ENCODE measurements at places on chromosomes 7 and 10.

GRCh38 chr10:53786236-53786900 is 1013.8 kb upstream of the MBL2 start:
- DNase-seq: no peak

DNA sequence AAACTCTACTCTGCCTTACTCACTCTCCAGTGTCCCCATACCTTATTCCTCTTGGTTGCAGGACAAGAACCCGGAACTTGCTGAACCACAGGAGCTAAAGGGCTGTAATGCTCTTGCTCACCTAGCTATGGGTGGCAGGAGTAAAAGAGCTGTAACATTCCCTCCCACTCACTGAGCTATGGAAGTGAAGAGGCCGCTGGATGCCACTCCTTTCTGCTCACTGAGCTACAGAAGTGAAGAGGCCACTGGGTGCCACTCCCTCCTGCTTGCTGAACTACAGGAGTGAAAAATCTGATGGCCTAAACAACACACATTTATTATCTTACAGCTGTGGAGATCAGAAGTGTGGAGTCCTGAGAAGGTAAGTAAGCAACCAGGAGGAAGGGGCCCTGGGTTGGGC is 17.5 kb downstream of the MRPS24 start:
- no peak for DNase-seq

DNA sequence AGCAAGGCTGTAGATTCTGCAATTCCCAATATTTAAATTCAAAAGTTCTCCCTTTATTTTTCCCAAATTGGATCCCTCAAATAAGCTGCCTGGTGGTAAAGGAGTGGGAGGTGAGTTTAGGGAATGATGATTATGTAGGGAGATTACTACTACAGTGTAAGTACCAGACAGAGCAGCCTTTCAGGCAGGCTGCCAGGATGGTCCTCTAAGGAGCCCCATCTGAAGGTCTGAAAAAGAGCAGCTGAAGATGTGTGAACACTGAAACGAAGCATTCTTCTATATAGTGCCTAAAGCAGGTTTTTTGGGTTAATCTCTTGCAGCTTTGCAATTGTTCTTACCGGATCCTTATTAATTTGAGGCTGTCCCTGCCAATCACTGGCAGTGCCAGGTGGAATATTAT is 84.7 kb downstream of the CREB5 start:
- DNase-seq: no peak

GRCh38 chr10:124739986-124740368 is 4.2 kb downstream of the FAM53B start:
- no peak for DNase-seq

DNA sequence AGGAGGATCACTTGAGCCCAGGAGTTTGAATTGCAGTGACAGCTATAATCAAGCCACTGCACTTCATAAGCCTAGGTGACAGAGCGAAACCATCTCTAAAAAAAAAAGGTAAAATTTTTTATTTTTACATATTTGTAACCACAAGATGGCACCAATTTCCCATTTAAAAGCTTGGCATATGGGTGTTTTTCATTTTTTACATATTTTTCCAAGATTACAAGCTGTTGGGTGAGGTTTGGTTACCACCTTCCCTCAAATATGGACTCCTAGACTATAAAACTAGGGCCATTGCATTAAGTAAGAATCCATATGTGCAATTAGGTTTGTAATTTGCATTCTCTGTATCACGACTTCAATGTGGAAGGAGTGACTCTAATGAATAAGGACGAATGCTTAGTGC is 129.3 kb upstream of the ACBD5 start:
- DNase-seq: no peak

DNA sequence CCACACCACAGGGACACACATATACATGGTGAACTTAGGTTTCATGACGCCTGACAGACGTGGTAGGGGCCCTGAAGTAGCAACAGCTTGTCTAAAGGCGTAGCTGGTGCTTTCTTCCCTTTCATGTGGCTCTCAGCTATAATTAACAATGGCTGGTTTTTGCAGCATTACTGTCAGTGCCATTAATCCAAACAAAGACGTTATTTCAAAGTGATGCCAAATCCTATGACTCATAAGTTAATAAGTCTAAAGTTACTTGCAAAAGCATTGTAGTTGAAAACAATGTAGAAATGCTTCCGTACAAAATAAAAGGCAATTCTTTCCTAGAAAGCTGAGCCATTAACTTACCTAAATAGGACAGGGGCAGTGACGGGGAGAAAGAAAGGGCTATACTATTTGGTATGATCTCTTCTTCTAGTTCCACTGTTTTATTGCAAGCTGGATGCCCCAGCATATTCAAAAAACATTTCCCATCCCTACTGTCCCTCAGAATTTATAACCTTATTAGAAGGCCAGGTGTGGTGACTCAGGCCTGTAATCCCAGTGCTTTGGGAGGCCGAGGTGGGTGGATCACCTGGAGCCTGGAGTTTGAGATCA is 105.4 kb downstream of the ODAD2 start:
- peak; percentile 7 for DNase-seq
